Activated CD4-positive, CD25-positive, alpha-beta regulatory T cell treated with anti-CD3 and anti-CD28 coated beads, Interleukin-2, amount 50 U/mL, for 72 hours (primary cell): ENCODE measurements at places on chromosomes 6 and 20.

DNA sequence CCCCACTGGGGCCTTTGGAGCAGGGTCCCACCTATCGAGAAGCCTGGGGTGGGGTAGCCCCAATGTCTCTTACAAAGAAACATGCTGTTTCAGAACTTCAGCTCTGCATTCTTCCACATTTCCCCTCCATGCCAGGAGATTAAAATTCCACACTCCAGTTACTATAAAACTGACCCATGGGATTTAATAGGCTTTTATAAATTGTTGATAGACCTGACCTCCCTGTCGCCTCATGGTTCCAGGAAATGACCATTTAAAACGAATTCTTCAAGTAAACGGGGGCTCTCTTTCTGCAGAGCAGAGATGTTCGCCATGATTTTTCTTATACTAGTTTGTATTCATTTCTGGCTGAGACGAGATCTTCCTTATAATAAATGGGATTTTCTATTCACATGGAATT lies 19.3 kb downstream of the RIN2 start:
- DNase-seq = no peak

- DNase-seq = no peak
These were observed 2.3 kb downstream of the DTD1 start for GRCh38 chr20:18589941-18590674.

GRCh38 chr20:3934624-3935023 lies 45.4 kb downstream of the PANK2 start:
- no peak for DNase-seq

DNA sequence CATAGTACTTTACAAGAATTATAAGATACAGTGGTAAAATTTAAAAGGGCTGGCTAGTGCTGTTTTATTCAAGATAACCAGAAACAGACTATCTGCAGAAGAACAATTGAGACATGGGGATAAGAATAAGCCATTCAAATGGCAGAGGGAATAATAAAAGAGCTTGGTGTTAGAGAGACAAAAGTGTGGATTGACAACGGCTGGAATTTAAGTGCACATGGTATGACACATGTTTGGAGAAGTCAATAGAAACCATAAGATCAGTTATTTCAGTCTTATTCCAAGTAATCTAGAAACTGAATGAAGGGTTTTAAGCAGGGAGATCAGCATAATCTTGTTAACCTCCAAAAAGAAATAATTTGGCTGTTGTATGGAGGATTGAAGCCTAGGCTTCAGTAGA lies 1205.5 kb upstream of the CITED2 start:
- no peak for DNase-seq

- DNase-seq = no peak
These were observed 653 bp downstream of the NAA20 start for GRCh38 chr20:20017844-20018185.

- no peak for DNase-seq
These were observed 94.6 kb downstream of the FAXC start for GRCh38 chr6:99254616-99255550.

GRCh38 chr6:56199956-56200355 lies 47.4 kb downstream of the COL21A1 start:
- no peak for DNase-seq

DNA sequence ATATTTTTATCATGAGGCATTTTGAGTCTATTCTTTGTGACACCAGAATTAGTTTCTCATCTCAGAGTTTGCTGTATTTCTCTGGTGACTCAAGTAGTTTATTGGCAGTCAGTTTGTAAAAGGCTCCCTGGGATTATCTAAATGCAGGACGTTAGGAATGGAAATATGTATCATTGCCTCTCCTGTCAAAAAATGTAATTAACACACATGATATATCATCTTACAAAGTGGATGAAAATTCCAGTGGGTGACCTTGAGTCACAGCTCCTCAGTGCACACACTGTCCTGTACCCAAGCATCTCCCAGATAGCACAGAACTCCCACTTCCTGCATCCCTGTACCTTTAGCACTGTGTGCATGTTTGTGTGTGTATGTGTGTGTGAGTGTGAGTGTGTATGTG lies 258.6 kb downstream of the LAMA2 start:
- no peak for DNase-seq

DNA sequence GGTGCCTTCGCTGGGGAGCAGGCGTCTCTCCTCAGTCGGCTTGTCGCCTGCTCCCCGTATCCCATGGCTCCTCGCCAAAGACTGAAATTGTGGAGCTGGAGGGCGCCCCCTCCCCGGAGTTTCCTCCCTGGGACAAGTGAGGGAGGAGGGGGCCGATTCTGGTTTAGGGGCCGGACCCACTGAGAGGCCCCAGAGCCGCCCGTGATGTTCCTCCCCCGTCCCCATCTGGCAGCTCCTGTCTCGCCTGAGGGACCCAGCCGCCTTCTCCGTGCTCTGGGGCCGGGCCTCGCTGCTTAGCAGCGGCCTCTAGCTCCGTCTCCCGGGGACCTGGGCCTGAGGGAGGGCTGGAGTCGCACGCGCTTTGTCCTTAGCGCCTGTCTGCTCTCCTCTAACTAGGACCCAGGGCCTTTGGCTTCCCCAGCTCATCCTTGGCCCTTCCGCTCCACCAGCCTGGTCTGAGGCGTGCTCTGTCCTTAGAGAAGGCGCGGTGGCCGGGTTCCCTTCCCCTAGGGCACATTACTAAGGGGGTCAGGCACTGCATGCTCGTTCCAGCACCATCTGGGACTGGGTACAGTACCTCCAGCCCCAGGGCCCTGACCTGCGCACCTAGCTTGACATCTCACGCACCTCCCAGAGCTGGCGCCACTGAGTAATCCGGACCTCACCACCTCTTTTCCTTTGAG lies 29.7 kb downstream of the SLC12A5 start:
- DNase-seq = no peak

GRCh38 chr6:142482974-142483373 lies 181.2 kb downstream of the ADGRG6 start:
- DNase-seq = no peak

DNA sequence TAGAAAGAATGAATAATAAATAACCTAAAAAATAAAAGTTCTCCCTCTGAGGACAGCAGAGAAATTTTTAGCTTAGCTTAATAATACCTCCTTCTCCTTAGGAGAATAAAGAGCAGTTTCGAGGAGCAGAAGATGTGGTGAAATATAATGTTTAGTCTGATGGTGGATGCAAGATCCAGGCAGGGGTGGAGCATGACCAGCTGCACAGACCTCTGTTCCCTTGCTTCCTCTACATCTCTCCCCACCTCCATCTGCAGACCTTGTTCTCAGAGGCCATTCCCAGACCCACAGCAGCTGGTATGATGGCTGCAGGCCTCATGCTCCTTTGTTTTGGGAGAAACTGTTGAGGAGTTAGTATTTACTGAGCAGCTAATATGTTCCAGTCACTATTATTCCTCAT lies 1.5 kb downstream of the BTN3A2 start:
- DNase-seq = no peak

DNA sequence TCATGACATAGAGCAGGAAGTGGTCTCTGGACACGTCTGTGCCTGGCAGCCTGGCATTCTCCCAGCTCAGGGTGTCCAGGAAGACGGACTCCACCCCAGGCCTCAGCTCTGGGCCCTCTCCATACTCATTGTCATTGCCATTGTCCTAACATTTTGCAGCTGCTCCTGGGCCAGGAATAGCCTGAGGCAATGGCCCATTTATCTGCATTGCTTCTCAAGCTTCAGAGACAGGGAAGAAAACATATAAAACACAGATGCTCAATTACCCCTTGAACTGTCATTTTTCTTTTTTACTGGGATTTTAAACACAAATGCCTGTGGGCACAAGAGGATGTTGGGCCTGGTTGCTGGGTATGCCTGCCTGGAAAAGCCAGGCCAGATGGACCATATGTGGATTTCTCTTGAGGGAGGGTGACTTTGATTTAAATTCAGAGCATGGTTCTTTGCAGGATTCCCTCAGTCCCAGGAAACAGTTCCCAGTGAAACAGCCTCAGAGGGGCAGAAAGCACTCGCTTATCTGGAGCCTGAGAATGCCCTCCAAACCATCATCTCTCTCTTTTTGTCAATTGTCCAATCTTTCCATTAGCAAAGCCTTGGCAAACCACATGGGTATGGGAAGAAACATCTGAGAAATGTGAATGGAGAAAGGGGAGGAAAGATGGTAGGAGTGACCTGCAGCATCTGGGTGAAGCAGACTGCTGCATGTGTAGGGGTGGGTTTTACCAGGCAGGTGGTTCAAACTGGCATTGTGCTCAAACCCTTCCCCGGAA lies 17.9 kb downstream of the LAMP5 start:
- DNase-seq = no peak

DNA sequence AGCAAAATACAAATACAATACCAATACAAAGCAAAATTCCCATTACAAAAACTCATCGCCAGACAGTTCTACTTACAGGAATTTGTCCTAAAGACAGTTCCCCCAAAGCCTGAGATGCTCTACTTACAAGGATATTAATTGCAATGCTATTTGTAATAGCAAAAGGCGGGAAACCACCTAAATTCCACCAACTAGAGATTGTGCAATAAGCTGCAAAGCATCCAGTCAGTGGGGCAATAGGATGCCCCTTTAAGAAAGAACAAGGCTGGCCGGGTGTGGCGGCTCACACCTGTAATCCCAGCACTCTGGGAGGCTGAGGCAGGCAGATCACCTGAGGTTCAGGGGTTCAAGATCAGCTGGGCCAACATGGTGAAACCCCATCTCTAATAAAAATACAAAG lies 39.1 kb downstream of the FAM209B start:
- DNase-seq = no peak

GRCh38 chr20:50464026-50464724 lies 46.0 kb upstream of the PTPN1 start:
- peak; percentile 61 for DNase-seq

DNA sequence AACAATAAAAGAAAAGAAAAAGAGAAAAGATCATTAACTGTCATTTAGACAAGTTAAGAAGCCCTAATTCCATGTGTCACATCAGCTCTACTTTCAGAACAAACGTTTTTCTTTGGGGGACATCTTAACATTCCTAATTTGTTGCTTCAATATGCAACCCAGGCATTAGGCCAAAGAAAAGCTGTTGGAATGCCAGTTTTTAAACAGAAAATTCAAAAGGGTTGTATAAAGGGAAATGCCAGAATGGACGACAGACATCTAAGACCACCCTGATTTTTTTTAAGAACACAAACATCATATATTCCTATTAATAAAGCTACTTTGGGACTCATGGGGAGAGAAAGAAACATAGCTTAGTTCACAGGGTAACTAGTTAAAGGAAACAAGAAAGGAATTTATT lies 315.0 kb downstream of the GMDS start:
- DNase-seq = no peak

- DNase-seq = no peak
These were observed 48.1 kb upstream of the AFDN start for GRCh38 chr6:167778497-167779128.

DNA sequence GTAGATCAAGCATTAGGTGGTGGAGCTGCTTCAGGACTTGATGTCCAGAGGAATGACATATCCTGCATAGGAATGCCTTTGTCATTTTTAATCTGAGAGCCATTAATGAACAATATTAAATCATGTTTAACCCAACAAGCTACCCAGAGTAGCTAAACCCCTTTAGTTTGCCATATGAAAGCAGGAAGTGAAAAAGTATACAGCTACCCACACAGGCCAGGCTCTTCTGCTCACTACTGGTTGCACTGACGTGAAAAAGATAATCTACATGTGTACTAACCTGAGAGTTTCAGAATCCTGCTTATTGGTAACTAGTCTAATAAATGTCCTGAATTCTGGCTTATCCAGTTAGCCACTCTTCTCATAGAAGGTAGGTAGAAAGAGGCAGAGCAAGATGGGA lies 19.9 kb downstream of the GLYATL3 start:
- DNase-seq = no peak

DNA sequence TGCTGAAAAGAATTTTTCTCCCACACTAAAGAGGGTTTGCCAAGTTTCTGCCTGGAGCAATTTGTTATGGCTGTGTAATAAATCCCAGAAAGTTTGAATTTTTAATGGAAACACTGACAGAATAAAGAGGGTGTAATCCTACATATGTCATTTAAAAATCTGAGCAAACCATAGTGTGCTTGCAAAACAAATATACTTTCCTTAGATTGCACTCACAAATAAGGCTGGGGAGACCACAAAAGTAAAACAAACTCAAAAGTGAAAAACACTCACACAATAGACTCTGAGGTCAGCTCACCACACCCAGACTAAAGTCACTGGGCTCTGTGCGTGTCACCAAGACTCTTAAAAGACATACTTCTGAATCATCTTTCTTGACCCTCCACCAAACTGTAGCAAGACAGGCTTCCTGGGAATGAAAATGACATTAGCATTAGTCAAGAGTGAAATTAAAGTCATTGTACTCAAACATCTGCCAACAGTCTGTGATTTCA lies 4.8 kb upstream of the ATXN1 start:
- DNase-seq = no peak

GRCh38 chr20:62420846-62421715 lies 6.3 kb downstream of the RBBP8NL start:
- no peak for DNase-seq

DNA sequence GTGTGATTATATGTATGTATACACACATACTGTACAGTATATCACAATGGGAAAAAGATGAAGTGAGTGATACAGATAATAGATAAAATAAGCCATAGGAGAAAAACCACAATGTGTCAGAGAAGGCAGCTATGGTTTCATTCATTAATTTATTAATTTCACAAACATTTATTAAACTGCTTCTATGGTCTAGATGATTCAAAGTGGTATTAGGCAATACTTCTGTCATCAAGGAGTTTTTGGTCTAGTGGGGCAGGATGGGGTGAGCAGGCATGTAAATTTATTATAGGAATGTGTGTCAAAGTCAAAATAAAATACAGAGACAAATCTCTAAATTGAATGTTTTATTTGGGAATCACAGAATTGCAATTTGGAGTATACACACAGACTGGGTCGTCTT lies 65.2 kb upstream of the ANKEF1 start:
- no peak for DNase-seq

DNA sequence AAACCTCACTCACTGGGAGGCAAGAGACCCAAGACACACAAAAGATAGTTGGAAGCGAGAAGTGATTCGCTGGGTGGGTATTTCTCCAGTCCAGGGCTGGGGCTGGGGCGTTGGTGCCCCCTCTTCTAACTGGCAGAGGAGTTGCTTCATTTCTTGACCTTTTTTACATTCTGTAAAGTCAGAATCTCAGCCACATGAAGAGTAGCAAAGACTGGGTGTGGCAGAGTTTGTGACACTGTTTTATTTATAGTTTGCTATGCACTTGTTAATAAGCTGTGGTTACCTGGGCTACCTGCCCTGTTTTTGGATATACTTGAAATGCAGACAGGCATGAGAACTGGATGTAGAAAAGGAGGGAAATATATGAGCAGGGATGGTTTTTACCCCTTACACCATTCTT lies 42.3 kb downstream of the IL20RA start:
- no peak for DNase-seq

DNA sequence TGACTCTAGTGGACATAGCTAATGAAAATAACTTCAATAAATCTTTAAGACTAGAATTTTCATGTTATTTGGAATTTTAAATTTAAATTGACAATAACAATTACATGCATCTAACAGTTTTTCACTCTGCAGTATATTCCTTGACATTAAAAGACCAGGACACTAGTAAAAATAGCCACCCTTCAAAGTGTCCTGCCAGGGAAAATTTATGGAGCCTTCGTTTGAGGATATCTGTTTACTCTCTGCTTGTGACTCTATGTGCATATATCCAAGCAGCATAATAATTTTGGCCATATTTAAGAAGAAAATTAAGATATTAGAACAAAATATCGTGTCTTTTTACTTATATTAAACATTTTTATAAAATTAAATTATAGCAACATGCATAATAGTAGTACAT lies 58.8 kb upstream of the NKAIN2 start:
- no peak for DNase-seq
